ENCODE measurements at places on chromosomes 4 and X. TPM values are rescaled to one million over a fixed set of nuclear protein-coding genes. Genes with fewer than 3 reads are reported as not detected.

GRCh38 chr4:6513678-6514077 is 41.3 kb upstream of the PPP2R2C start:
- no peaks in the 10 kb centered on the region for H3K36me3 ChIP-seq
- no peaks in the 10 kb centered on the region for H3K4me1 ChIP-seq
- no peaks in the 10 kb centered on the region for H3K27me3 ChIP-seq
- no peak overlapping the region for H3K27ac ChIP-seq
- no peak for DNase-seq

DNA sequence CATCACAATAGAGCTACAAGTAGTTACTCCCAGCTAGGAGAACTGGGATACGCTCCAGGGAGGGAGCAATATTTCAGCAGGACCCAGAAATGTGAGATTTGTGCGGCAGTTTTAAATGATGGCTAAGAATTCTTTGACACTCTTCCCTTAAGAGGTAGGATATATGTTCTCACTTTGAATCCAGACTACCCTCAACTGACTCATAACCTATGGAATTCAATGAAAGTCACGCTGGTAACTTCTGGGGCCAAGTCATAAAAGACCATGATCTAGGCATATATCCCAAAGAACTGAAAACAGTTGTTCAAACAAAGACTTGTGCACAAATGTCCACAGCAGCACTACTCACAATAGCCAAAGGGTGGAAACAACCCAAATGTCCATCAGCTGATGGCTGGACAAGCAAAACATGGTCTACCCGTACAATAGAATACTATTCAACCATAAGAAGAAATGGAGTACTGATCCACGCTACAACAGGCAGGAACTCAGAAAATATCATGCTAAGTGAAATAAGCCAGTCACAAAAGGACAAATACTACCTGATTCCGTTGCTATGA is 10.5 kb downstream of the CD99L2 start:
- DNase-seq, result peak; percentile 25
- no peak overlapping the region for H3K4me3 ChIP-seq
- H3K27me3 ChIP-seq, result no peaks in the 10 kb centered on the region
- no peaks in the 10 kb centered on the region for H3K4me1 ChIP-seq
- no peaks in the 10 kb centered on the region for H3K36me3 ChIP-seq

- no peak overlapping the region for H3K4me3 ChIP-seq
- no peak overlapping the region for H3K27ac ChIP-seq
Measured at GRCh38 chrX:44247468-44247867, 96.0 kb downstream of the EFHC2 start.

DNA sequence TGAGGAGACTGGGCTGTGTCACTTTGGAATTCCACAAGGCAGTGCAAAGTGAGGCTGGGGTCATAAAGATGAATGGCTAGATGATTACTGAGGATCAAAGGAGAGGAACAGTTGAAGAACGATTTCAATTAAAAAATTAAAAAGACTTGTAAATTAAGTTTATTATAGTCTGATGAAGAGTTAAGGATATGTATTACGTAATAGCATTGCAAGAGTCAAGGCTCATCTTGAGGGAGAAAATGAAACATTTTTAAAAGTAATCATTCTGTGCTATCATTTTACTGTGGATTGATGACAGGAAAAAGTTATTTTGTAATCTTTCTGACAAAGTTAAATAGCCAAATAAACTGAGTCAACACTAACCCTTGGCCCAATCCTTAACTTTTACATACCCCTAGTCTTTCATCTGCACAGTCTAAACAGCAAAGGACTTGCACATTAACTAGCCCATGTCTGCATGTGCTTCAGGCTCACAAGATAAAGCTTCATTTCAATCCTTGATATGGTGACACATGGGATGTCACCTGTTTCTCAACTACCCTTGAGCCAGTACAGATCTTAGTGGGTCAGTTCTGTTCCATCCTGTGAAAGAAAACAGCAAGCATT is 465.5 kb upstream of the CTSO start:
- peak; percentile 23 for DNase-seq
- H3K36me3 ChIP-seq, result no peaks in the 10 kb centered on the region
- peaks cover 38% of the 10 kb centered on the region for H3K4me1 ChIP-seq
- no peak overlapping the region for H3K4me3 ChIP-seq

- H3K36me3 ChIP-seq, result no peaks in the 10 kb centered on the region
- no peaks in the 10 kb centered on the region for H3K4me1 ChIP-seq
- no peak overlapping the region for H3K4me3 ChIP-seq
- H3K27me3 ChIP-seq, result no peaks in the 10 kb centered on the region
- no peak overlapping the region for H3K27ac ChIP-seq
Measured at GRCh38 chr4:97662133-97662532, 481.1 kb downstream of the STPG2 start.

DNA sequence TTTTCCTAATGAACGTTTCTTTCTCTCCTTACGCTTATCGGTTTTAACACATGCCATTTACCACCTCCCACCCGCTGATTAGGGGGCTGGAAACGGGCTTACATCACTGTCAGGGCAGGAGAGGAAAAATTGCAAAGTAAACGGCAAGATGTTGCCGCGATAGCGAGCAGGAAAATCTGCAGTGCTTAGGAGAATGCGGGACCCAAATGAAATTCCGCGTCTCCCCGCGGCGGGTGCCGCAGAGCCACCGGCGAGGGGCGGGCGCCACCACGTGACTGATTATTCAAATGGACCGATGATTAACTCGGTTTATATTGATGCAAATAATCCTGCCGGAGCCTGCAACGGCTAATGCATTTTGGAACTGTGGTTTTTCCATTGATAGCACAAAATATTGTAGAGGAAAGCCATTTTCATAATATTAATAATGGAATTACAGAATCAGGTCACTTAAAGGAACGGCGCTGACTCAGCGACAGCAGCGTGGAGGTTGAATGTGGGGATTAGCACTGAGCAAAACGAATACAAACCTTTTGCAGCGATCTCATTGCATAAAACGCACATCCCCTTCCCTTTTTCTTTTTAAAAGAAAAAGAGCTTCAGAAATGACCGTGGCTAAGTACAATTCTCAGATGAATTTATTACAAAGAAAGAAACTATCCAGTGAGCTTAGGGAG is 224.2 kb downstream of the STIM2 start:
- no peaks in the 10 kb centered on the region for H3K36me3 ChIP-seq
- peak overlapping the region; percentile 33 for H3K4me3 ChIP-seq
- H3K27me3 ChIP-seq, result peaks cover 37% of the 10 kb centered on the region
- DNase-seq, result peak; percentile 26
- H3K4me1 ChIP-seq, result peaks cover 6% of the 10 kb centered on the region
- no peak overlapping the region for H3K27ac ChIP-seq

GRCh38 chr4:113540859-113541258 is 220.7 kb downstream of the CAMK2D start:
- H3K4me3 ChIP-seq, result no peak overlapping the region
- no peaks in the 10 kb centered on the region for H3K27me3 ChIP-seq
- H3K4me1 ChIP-seq, result peaks cover 29% of the 10 kb centered on the region
- DNase-seq, result peak; percentile 50

- H3K4me3 ChIP-seq, result no peak overlapping the region
- no peaks in the 10 kb centered on the region for H3K27me3 ChIP-seq
- H3K27ac ChIP-seq, result no peak overlapping the region
- no peaks in the 10 kb centered on the region for H3K36me3 ChIP-seq
Measured at GRCh38 chr4:158295053-158295452, 84.8 kb downstream of the TMEM144 start.

GRCh38 chr4:65391814-65392213 is 278.5 kb downstream of the EPHA5 start:
- no peak overlapping the region for H3K4me3 ChIP-seq
- H3K4me1 ChIP-seq, result no peaks in the 10 kb centered on the region
- H3K27me3 ChIP-seq, result no peaks in the 10 kb centered on the region
- H3K36me3 ChIP-seq, result no peaks in the 10 kb centered on the region
- no peak for DNase-seq

- no peak for DNase-seq
- no peaks in the 10 kb centered on the region for H3K36me3 ChIP-seq
- no peaks in the 10 kb centered on the region for H3K4me1 ChIP-seq
Measured at GRCh38 chr4:149986917-149987316, 91.3 kb upstream of the DCLK2 start.

DNA sequence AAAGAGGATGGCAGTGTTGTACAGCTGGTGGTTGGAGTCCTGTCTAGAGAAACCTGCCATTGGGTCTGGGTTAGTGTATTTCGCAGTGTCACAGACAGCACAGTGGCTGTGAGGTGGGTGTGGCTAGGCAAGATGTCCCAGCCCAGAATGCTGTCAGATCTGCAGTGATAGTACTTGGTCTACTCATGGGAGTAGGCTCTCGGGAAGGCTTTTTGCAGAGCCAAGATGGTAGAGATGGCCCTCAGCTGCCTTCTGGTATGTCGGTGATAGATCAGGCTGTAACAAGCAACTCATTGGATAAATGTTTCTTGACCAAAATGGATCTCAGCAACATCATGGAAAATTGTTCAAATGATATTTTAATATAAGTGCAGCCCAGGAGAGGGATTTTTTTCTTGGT is 84.3 kb upstream of the WDR1 start:
- H3K4me3 ChIP-seq, result no peak overlapping the region
- no peaks in the 10 kb centered on the region for H3K27me3 ChIP-seq
- DNase-seq, result no peak
- H3K27ac ChIP-seq, result no peak overlapping the region
- H3K36me3 ChIP-seq, result no peaks in the 10 kb centered on the region
- H3K4me1 ChIP-seq, result peaks cover 23% of the 10 kb centered on the region

Gene ADAMTS3
- 0.43 TPM for total RNA-seq

Gene HHIP
- under 0.01 TPM for total RNA-seq

- no peak overlapping the region for H3K27ac ChIP-seq
- H3K4me1 ChIP-seq, result no peaks in the 10 kb centered on the region
- no peak for DNase-seq
- no peak overlapping the region for H3K4me3 ChIP-seq
- H3K36me3 ChIP-seq, result no peaks in the 10 kb centered on the region
- 0 out of 2 replicates have a peak, but pooled peaks cover 1% of the 10 kb centered on the region for H3K27me3 ChIP-seq
Measured at GRCh38 chr4:56773346-56773745, 48.2 kb downstream of the SPINK2 start.

Gene FAT1
- total RNA-seq, result 261 TPM

DNA sequence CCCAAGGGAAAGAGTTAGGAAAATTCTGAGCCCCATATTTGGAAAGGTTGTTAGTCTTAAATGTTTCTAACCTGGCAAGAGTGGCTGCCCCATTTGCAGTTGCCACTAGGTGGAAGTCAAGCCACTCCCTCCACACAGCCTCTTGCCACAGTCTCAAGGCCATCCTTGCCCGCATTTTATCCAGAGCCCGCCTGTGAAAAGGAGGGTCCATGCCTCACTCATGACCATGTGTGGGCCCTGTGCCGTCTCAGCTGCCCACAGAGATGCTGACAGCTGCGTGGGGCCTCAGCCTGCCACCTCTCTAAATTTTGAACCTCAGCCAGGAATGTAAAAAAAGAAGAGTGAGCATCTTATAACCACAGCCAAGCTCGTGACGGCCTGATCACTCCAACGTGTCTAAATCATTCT is 201.5 kb upstream of the FAM241A start:
- H3K4me3 ChIP-seq, result no peak overlapping the region
- H3K36me3 ChIP-seq, result no peaks in the 10 kb centered on the region
- H3K27me3 ChIP-seq, result no peaks in the 10 kb centered on the region
- no peaks in the 10 kb centered on the region for H3K4me1 ChIP-seq
- no peak overlapping the region for H3K27ac ChIP-seq

- no peak overlapping the region for H3K4me3 ChIP-seq
- no peak overlapping the region for H3K27ac ChIP-seq
- H3K36me3 ChIP-seq, result no peaks in the 10 kb centered on the region
- DNase-seq, result no peak
- no peaks in the 10 kb centered on the region for H3K27me3 ChIP-seq
- peaks cover 8% of the 10 kb centered on the region for H3K4me1 ChIP-seq
Measured at GRCh38 chr4:184529283-184529682, 54.9 kb upstream of the IRF2 start.

GRCh38 chr4:27624749-27625148 is 764.1 kb downstream of the STIM2 start:
- H3K4me3 ChIP-seq, result no peak overlapping the region
- no peaks in the 10 kb centered on the region for H3K27me3 ChIP-seq
- no peak overlapping the region for H3K27ac ChIP-seq
- DNase-seq, result no peak

DNA sequence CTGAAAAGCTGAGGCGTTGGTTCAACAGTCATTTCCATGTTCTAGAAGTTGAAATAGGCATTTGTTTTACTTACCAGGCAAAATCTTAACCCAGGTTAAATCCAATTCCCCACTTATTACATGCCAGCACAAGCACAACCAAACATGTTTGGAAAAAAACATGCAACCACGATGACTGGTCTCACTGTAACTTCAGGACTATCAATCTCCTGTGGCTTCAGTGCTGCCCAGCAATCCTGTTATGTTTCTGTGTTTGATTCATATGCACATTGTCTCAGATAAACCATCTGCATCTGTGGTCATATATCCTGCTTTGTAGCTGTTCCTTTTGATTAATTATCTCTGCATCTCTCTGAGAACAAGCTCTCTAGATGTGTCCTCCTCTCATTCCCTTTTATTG is 28.3 kb downstream of the PRDM8 start:
- peak; percentile 43 for DNase-seq
- H3K4me1 ChIP-seq, result peaks cover 18% of the 10 kb centered on the region
- H3K36me3 ChIP-seq, result no peaks in the 10 kb centered on the region
- H3K27ac ChIP-seq, result no peak overlapping the region
- H3K27me3 ChIP-seq, result no peaks in the 10 kb centered on the region

- no peak overlapping the region for H3K27ac ChIP-seq
- no peak overlapping the region for H3K4me3 ChIP-seq
- H3K4me1 ChIP-seq, result no peaks in the 10 kb centered on the region
- no peak for DNase-seq
- no peaks in the 10 kb centered on the region for H3K36me3 ChIP-seq
- H3K27me3 ChIP-seq, result no peaks in the 10 kb centered on the region
Measured at GRCh38 chr4:89995814-89996213, 101.2 kb downstream of the MMRN1 start.

- no peak overlapping the region for H3K4me3 ChIP-seq
- peaks cover 24% of the 10 kb centered on the region for H3K36me3 ChIP-seq
- no peak overlapping the region for H3K27ac ChIP-seq
- no peaks in the 10 kb centered on the region for H3K27me3 ChIP-seq
Measured at GRCh38 chr4:79964400-79965211, 108.4 kb downstream of the ANTXR2 start.

- H3K27me3 ChIP-seq, result no peaks in the 10 kb centered on the region
- no peak overlapping the region for H3K4me3 ChIP-seq
- no peak overlapping the region for H3K27ac ChIP-seq
- no peak for DNase-seq
Measured at GRCh38 chrX:68345025-68345424, 88.3 kb downstream of the OPHN1 start.

DNA sequence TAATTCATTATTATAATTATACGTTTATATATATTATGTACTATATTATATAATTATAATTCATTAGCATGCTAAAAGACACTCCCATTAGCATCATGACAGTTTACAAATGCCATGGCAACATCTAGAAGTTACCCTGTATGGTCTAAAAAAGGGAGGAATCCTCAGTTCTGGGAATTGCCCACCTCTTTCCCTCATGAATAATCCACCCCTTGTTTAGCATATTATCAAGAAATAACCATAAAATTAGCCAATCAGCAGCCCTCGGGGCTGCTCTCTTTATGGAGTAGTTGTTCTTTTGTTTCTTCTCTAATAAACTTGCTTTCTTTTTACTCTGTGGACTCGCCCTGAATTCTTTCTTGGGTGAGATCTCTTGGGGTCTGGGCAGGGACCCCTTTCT is 42.8 kb upstream of the SLC10A7 start:
- H3K4me1 ChIP-seq, result no peaks in the 10 kb centered on the region
- H3K27ac ChIP-seq, result no peak overlapping the region
